ENCODE measurements at places on chromosomes 5 and 9.

- DNase-seq, result no peak
Observed at GRCh38 chr9:97628668-97629067, 4.5 kb downstream of the TSTD2 start.

DNA sequence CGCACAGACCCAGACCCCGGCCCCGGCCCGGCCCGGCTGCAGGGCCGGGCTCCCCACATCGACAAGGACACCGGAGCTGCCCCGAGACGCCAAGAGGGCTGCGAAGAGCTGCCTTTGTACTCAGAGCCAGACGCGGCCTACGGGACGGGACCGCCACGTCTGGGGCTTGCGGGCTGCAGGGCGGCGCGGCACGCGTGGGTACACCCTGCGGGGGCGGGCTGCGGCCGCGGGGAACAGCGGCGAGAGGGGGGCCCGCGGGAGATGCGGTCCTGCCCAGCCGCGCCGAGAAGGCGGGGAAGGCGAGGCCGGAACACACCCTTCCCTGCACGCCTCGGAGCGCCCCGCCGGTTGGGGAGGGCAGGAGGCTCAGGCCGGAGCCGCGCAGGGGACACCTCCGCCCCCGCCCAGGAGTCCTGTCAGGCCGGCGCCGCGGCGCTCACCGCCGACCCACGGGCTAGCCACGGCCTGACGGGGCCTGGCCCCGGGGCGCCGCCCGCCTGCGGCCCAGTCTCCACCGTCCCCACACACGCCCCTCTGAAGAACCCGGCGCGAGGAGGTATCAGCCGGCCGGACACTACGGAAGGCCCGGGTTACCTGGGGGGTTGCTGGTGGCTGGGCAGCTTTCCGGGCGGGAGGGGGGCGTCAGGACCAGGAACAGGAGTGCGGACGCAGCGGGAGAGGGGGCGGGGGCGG, 478 bp downstream of the RAB14 start:
- DNase-seq, result no peak

DNA sequence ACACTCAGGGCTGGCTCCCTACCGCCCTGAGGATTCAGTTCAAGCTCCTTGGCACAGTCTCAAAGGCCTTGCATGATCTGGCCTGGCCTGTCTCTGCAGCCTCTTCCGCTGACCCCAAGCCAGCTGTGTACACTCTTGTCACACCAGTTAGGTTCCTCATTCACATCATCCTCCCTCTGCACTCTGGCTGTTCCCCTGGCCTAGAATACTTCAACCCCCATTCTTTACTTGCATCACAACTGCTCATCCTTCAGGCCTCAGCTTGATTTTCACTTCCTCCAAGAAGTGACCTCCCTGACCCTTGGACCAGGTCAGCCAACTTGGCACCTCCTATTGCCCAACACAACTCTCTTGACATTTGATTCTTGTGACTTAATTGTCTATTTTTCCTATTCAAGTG, 18.9 kb upstream of the PFDN1 start:
- no peak for DNase-seq

- no peak for DNase-seq
Observed at GRCh38 chr5:152439791-152440190, 34.7 kb upstream of the NMUR2 start.

GRCh38 chr5:113156271-113156877, 179.8 kb downstream of the DCP2 start:
- DNase-seq, result no peak

GRCh38 chr9:115615000-115615401, 497.0 kb upstream of the TNC start:
- peak; percentile 72 for DNase-seq

DNA sequence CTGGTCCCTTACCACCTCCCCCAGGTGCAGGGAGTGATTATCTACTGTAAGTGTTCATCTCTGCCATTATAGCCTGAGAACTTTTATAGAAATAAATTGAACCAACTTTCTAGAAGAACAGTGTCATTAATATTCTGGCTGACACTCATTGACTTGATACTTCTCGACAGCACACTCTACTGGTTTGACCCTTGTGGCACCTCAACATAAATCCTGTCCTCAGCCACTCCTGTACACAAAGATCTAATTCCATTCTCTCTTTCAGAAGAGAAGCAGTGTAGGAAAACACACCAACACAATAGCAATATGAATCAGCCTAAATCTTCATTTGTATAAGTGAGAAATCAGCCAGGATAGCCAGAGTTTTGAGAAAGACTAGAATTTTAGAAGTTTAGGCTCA, 417.7 kb downstream of the TAF11L14 start:
- no peak for DNase-seq

DNA sequence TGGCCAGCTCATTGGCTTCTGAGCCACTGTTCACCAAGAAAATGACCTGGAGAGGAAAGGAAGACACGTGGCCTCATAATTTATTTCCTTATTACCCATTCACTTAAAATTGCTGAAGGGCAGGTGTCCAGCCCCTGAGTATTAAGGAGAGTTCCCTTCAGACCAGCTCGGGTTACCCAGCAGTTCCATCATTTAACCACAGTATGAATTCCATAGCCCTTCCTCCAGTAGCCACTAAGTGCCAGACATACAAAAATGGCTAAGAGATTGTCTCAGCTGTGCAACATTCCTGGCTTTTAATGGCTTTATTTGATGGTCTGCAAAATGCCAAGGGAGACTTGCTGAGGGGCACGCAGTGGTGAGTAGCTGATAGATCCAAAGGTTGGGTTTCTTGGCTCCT, 12.5 kb downstream of the AGXT2 start:
- no peak for DNase-seq
